ENCODE measurements at places on chromosomes 7 and 10. TPM values are rescaled to one million over a fixed set of nuclear protein-coding genes. Genes with fewer than 3 reads are reported as not detected.

Gene GNGT1
- 0.44 TPM for polyA plus RNA-seq

Gene AS3MT
- polyA plus RNA-seq: 21.0 TPM

Gene IKZF1
- 1.3 TPM for polyA plus RNA-seq

Gene INA
- polyA plus RNA-seq: 1.7 TPM

Gene GIMAP8
- 10.4 TPM for polyA plus RNA-seq

Gene CCDC3
- polyA plus RNA-seq: 14.7 TPM

Gene EPO
- 0.08 TPM for polyA plus RNA-seq

Measured in right renal pelvis (tissue), 4 donors.